ENCODE measurements at places on chromosomes 1 and 21.

- DNase-seq = no peak
Measured at GRCh38 chr1:183093786-183094298, 70.6 kb downstream of the LAMC1 start.

- DNase-seq = no peak
Measured at GRCh38 chr1:245098924-245099323, 55.9 kb upstream of the KIF26B start.

- no peak for DNase-seq
Measured at GRCh38 chr1:67226688-67227087, 60.4 kb downstream of the IL23R start.

GRCh38 chr1:39572379-39573096, 4.1 kb downstream of the PABPC4 start:
- DNase-seq = no peak

DNA sequence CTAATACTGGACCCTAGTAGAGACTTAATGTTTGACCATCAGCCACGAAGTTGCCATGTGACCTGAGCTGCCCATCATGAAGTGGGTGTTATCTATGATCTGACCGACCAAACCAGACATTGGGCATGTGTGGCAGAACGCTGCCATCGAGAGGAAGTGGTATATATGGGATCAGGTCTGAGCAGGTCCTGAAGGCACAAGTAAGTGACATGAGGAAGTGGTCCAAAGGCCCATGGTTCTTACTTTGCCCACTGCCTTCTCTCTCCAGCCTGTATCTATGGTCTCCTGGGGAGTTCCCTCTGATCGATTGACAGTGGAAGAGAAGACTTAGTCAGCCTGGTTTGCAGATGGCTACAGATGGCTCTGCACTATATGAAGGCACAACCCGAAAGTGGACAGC, 7.9 kb downstream of the SPSB1 start:
- peak; percentile 72 for DNase-seq

DNA sequence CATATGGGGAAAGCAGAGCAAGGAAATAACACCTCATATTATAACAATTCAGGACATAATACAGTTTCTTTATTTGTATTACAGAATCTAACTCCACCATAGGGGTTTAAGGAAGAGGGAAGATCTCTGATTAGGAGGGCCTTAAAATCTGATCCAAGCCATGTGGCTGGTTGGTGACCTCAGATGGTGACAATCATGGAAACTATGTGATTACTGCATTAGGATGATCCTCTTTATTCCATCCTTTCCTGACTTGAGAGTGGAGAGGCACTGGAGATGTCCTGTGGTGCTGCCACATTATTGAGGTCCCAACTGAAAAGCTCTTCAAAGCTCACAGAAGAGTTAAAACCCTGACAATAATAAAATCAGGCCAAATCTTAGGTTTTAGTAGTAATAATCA, 168.1 kb upstream of the BEND5 start:
- no peak for DNase-seq

DNA sequence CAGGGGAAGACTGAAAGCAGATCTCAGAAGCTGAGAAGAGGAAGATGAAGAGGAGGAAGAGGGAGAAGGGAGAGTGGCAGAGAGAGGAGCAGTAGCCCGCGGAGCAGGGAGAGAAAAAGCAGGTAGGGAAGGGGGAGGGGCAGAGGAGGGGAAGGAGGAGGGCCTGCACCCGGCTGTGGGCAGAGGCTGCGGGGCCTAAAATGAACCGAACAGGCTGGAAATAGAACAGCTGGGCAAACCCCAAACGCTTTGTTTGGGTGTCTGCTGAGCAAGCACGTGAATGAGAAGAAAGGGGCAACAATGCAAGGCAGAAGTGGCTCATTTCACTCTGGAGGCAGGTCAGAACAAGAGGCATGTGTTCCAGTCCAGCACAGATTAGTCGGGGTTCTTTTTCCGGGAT, 33.5 kb downstream of the KCNC4 start:
- DNase-seq = peak; percentile 74

DNA sequence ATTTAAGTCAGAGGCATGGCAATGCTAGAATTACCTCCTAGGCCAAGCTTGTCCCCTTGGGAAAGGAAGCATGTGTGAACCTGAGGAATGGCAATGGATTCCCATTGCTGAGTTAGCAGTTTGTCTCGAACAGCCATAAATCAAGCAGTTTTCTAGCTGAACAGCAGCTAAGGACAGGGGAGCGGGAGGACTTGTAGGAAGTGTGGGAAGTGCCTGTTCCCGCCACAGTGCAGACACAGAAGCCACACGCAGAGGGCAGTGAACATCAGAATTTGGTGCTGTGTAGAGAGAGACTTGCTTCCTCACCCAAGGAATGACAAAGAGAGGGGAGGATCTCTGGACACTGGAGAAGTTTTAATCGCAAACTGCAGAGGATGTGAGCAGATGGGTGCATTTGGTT, 3.8 kb downstream of the PHGDH start:
- DNase-seq = peak; percentile 49

DNA sequence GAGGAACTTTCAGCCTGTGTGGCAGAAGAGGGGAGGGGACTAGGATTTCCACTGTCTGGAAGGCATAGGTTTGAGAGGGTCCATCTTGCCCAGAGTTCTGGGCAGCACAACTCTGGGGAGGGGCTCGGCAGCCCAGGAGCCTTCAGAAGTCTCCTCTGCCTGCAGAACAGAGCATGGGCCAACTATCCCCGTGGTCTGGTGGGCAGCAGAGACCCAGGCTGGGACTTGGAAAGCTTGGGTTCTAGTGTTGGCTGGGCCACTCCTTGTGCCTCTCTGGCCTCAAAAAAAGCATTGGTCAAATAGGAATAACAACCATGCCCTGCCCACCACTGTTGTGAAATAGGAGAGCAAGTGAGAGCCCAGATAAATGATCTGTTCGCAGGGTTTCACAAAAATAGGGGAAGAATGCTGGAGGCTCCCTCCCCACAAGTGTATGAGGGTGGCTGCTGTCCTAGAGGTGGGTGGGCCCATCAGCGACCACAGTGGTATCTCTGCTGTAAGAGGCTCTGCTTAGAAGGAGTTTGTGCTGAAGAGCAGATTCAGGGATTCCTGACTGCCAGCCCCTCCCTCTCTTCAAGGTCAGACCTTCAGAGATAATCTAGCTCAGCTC, 8.9 kb downstream of the EPHA10 start:
- peak; percentile 57 for DNase-seq

DNA sequence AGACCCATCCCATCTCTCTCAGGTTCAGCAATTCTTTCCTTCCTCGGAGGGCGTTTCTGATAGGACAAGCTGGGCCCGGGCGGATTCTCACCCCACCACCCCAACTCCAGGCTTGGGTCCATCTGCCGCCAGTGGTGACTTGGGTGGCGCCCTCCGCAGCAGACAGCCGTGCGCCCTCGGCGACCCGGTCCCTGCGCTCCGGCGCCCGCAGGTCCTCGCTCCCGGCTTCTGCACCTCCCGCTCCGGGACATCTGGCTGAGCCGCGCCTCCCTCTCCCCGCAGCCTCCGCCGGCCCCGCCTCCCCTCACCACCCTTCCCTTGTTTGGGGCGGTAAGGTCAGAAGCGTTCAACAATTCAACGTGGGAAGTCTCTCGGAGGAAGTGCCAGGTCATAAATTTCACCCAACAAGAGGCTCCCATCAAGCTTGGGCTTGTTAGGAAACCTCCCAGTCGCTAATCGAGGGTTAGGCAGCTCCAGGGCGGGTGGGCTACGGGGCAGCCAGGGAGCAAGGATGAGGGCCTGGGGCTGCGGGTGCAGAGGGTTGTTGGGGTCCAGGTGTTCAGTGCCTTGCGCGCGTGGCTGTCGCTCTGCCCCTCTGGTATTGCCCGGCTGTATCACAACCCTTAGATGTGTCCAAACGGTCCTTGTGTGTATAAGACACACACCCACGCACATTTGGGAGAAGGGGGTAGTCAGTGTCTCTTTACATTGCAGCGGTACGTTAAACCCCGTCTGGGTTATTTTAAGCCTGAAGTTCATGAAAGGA, 39.8 kb downstream of the OLIG1 start:
- DNase-seq = peak; percentile 86

GRCh38 chr1:102776071-102776470, 332.3 kb downstream of the COL11A1 start:
- DNase-seq = no peak

DNA sequence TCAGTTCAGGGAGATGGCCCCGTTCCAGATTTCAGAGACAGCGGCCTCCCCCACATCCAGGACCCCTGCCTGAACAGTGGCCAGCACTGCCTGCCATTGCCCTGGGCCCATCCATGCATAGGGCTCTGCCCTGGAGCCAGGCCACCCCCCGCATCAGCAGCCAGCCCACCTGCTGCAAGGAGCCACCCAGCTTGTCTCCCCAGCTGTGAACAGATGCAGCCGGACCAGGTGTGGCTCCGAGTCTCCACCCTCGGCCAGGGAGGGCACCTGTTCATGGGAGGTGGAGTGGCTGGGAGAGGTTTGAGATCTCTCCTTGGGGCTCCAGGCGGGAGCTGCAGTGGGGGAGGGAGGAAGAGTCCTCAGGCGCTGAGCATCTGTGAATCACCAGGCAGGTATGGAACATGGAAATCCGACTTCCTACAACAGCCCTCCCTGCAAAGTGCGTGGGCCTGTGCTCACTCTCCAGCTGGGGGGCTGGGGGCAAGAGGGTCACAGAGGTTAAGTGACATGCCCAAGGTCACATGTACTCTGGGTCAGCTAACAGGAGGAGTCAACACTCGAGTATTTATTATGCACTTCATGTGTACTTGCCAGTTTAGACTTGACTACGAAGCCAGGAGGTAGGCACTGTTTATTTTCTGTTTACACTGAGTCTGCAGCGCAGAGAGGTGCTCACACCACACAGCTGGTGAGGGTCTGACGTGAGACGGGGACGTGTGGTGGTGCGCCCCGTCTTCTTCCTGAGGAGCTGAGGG, 4.8 kb upstream of the HES5 start:
- DNase-seq = no peak

DNA sequence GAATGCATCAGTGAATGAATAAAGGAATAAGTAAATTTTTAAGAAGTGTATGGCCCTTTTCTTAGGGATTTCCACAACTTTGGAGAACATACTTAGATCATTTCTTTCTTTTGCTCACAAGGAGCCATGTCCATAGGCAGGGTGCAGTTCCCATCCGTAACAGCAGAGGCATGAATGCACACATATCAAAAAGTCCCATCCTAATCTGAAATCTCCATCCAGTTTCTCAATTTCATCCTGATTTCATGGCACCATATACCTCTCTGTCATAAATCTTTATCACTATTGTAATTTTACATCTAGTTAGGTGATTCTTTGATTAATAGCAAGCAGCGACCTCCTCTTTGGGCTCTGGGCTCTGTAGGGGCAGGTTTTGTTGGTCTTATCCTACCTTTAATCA, 359.2 kb downstream of the RRAGC start:
- no peak for DNase-seq
